ENCODE measurements at places on chromosomes 4 and X.
A peak's percentile ranks its signal among the peaks of the same experiment; 100 is the strongest.

GRCh38 chr4:153025406-153025805 lies 89.3 kb downstream of the FHDC1 start:
- no peak for DNase-seq

GRCh38 chrX:47242321-47242720 lies 9.5 kb downstream of the USP11 start:
- DNase-seq = no peak

DNA sequence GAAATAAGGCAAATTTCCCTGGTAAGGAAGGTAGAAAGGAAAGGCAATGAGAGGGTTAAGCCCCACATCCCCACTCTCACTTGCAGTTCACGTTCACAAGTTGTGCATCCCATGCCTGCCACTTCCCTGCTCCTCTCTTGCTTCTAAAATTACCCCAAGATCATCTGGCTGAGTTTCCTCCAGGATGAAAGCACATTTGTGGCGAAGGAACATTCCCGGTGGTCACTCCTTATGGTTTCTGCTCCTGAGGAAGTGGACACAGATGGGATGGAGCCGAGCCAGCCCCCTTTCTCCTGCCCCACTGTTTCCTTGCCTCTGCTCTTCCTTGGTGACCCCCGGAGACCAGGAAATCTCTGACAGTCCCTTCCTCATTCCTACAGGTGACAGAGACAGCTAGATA lies 37.5 kb downstream of the SPINK2 start:
- no peak for DNase-seq

- DNase-seq = no peak
These were observed 24.5 kb upstream of the RNF212 start for GRCh38 chr4:1137850-1138249.

- no peak for DNase-seq
These were observed 2745.4 kb downstream of the PCDH7 start for GRCh38 chr4:33465565-33465964.

DNA sequence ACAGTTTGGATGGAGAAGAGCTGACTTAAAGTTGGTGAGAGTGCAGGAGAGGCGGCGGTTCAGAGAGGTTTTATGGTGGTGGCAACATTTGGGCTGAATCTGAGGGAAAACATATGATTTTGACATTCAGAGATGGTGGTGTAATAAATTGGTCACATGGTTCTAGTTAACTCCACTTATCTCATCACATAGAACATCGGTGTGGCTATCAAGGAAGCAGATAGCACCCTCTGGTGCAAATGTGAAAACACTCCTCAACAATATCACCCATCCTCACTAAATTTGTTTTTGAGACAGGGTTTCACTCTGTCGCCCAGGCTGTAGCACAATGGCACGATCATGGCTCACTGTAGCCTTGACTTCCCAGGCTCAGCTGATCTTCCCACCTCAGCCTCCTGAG lies 28.8 kb downstream of the SUPT20HL2 start:
- no peak for DNase-seq

DNA sequence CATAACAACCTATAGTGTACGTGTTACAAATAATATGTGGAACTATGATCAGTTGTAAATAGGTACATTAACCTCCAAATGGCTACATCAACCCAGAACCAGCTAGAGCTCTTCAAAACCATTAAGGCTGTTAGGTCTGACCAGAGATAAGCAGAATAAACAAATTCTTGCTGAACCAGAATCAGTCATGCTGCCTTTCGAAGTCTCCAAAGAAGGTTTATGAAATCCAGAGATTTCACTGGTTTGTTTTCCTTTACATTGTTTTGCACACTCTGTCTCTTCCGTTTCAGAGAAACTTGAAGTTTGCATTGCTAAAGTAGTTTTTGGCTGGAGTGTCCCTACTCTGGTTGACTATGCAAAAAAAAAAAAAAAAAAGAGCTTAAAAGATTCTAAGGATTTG lies 177.3 kb upstream of the SLIT2 start:
- DNase-seq = no peak

DNA sequence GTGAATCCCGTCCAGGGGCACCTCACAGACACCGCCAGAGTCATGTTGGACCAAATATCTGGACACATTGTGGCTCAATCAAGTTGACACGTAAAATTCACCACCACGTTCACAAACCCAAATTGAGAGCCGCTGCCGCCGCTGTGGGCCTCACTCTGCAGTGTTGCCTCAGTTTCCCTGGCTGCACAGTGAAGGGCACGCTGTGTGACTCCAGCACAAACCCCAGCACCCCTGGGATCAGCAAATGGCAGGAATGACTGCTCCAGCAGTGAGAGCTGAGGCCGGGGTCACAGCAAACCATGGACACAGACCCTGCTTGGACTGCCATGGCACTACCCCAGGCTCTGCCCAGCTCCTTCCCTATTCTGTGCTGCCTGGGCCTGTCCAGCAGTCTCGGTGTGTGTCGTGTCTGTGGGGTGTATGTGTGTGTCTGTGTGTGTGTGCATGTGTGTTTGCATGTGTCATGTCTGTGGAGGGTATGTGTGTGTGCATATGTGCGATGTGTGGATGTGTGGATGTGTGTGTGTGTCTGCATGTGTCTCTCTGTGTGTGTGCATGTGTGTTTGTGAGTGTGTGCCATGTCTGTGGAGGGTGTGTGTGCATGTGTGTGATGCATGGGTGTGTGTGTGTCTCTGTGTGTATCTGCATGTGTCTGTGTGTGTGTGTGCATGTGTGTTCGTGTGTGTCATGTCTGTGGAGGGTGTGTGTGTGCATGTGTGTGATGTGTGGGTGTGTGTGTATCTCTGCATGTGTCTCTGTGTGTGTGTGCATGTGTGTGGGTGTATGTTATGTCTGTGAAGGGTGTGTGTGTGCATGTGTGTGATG lies 52.2 kb upstream of the ADRA2C start:
- no peak for DNase-seq

GRCh38 chr4:107665001-107665400 lies 55.0 kb downstream of the PAPSS1 start:
- no peak for DNase-seq

GRCh38 chr4:71538528-71538927 lies 199.7 kb downstream of the SLC4A4 start:
- DNase-seq = no peak

DNA sequence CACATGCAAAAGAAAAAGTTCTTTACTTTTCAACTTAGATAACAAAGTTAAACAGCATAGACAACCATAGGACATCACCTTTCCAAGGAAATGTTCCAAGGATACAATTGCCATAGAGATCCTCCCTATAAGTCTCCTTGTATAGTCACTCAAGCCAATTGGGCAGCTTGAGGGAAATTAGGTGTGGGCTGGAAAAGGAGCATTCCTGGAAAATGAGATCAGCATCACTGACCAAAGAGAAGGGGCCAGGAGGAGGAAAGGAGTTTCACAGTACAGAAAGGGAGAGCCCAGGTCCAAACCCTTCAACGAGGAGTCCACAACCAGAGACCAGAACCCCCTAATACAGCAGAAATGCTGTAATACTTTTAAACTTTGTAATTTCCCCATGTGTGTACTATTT lies 91.5 kb upstream of the PPARGC1A start:
- no peak for DNase-seq

DNA sequence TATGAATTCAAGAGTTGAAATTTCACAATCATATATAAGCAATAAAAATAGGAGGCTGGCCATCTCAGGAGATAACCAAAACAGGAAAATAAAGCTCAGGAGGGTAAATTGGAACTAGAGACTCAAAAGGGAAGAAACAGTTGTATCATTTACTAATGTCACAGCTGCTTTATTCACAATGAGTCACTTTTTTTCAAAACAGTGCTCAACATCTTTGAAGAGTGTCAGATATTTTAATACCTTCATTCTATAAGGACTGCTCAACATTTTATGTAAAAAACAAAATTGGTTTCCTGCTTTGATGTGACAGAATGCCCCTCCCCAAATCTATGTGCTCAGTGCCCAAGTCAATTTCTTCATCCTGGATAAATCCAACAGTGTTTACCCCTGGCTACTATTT lies 97.7 kb downstream of the DDX60 start:
- no peak for DNase-seq

DNA sequence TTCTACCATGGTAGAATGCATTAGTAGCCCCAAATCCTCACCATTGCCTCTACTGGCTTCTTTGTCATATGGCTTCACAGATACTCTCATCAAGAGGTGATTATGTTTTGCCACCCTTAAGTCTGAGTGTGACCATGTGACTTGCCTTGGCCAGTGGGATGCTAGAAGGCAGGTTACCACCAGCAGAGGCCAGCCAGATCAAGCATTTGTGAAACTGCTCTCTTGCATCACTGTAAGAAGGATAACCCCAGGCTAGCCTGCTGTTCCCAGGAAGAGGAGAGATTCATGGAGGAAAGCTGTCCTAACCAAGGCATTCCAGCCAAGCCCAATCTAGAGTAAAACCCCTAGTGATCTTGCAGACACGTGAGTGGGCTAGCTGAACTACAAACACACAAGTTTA lies 46.8 kb downstream of the USP46 start:
- DNase-seq = no peak

- DNase-seq = no peak
These were observed 9.1 kb upstream of the RNF4 start for GRCh38 chr4:2459589-2460349.

GRCh38 chr4:40946652-40947051 lies 196.9 kb downstream of the NSUN7 start:
- DNase-seq = no peak

GRCh38 chr4:143336781-143337599 lies at the start of gene GAB1:
Gene GAB1 (plus strand): TSS chr4:143336876. CDS start chr4:143337189, 313 bp downstream.
- DNase-seq = no peak

DNA sequence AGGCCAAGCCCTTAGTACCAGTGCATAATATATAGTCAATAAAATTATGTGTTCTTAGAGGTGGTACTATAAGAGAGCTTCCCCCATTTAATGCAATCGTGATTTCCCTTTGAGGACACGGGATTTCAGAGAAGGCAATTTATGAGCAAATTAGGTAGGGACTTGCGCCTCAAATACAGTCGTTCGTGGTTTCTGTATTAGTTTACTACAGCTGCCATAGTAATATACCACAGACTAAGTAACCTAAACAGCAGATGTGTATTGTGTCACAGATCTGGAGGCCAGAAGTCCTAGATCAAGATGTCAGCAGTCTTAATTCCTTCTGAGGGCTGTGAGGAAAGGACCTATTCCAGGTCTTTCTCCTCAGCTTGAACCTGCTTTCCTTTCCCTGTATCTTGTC lies 1.5 kb upstream of the PUDP start:
- no peak for DNase-seq

GRCh38 chr4:184815046-184815877 lies 10.5 kb downstream of the ACSL1 start:
- peak; percentile 91 for DNase-seq

DNA sequence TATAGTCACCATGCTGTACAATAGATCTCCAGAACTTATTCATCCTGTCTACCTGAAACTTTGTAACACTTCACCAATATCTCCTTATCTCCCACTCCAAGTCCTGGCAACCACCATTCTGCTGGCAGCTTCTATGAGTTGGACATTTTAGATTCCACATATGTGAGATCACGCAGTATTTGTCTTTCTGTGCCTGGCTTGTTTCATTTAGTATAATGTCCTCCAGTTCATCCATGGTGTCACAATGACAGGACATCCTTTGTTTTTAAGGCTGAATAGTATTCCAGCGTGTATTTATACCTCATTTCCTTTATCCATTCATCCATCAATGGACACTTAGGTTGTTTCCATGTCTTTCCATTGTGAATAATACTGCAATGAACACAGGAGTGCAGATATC lies 198.7 kb downstream of the QDPR start:
- DNase-seq = no peak

- DNase-seq = no peak
These were observed 167.3 kb downstream of the PJA1 start for GRCh38 chrX:68997911-68998310.

- DNase-seq = no peak
These were observed 486.6 kb downstream of the FAT4 start for GRCh38 chr4:125801373-125801772.

- DNase-seq = no peak
These were observed 72.0 kb downstream of the NEXMIF start for GRCh38 chrX:74853255-74853654.

GRCh38 chr4:157994863-157995262 lies 178.0 kb downstream of the GASK1B start:
- DNase-seq = no peak

- DNase-seq = no peak
These were observed 207.0 kb downstream of the NSUN7 start for GRCh38 chr4:40956721-40957255.

DNA sequence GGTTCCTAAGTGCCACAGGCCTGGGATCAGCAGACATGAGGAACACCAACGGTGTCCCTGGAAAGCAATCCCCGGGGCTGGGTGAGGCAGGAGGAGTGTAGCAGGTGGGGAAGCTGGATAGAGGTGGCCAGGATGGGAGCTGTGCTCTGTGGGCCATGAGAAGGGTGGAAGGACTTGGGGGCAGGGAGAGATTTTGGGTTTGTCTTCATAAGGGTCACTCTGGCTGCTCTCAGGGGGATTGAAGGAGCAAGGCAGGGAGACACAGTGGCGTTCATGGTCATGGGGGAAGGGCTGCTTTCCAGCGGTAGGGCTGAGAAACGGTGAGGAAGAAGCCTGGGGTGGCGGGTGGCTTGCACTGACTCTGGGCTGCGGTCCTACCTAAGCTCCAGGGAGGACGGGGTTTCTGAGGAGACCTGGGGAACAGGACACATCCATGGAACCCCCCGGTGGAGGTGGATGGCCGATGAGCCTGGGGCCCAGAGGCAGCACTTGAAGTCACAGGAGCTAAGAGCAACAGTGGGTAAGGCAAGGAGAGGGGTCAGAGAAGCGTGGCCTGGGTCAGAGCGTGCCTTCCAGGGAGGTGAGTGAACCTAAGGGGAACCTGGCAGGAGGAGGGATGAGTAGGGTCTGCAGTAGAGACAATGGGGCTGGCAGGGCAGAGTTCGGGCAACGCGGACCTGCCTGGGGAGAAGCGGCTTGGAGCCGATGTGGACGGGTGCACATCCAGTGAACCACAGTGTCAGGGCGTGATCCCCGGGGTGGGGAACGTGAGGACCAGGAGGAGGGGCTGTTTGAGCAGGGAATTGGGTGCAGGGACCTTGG lies 12.4 kb upstream of the CTBP1 start:
- no peak for DNase-seq

- no peak for DNase-seq
These were observed 140.5 kb downstream of the KLHL8 start for GRCh38 chr4:87079967-87080366.

- no peak for DNase-seq
These were observed 73.6 kb downstream of the C4orf46 start for GRCh38 chr4:158597879-158598596.

- DNase-seq = no peak
These were observed 76.4 kb downstream of the LEF1 start for GRCh38 chr4:108092288-108092687.

DNA sequence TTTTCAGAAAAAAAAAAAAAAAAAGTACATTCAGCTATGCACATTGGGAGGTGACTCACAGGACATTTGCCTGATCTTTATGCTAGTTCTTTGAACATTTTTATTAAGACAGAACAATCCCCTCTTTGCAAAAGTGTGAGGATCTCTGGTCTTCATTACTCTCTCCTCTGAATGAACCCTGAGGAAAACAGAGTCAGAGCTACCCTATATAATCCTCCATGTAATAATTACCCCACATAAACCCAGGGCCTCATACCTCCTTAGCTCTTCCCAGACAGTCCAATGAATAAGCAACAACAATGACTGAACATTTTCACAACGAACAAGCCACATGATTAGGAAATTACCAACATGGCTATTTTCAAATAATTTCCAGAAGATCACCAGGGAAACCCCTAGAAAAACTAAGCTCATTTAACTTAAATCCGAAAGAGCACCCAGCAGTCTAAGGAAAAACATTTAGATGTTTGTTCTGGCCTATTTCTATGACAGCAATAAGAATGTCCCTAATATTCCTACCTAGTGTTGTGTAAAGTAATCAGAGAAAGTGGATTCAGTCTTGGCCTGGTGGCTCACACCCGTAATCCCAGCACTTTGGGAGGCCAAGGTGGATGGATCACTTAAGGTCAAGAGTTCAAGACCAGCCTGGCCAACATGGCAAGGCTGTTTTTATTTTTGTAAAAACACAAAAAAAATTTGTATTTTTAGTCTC lies 37.8 kb downstream of the TBC1D9 start:
- no peak for DNase-seq

Data from epithelial cell of prostate (primary cell).